GM12891 (cell line): ENCODE measurements at places on chromosomes 3 and 15.

DNA sequence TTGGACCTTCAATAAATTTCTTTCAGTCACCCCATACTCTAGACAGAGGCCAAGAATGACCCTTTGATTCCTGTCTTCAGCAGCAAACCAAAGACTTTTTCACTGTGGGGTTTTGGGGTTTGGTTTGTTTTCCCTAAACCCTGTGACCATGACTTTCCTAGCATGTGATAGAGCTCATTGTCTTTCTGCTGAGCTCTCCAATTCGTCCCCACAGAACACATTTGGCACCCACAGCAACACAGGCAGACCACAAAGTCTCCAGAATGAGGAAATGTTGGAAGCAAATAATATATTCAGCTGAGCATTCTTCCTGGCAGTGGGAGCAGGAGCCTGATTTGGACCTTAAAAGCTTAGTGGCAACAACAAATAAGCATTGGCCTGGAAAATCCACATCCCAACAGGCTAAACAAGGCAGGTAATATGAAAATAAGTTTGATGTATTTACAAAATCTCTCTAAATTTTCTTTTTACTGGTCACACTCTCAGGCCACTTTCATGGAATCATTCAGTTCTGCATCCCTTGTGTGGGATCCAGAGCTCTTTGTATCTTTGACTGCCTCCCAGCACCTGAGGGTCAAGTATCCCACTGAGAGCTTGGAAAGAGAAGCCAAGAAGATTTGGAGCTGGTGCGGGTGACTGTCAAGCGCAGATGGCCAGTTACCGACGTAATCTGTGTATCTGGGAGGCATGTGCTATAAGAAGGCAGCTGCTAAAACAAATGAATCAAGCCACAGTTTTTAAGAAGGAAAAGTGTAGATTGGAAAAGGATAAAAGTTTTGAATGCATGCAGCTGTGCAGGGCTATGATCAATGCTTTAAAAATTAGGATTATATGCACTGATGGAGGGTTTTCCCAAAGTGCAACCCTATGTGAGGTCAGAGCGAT is 36.5 kb upstream of the CPB1 start:
- DNase-seq = no peak

DNA sequence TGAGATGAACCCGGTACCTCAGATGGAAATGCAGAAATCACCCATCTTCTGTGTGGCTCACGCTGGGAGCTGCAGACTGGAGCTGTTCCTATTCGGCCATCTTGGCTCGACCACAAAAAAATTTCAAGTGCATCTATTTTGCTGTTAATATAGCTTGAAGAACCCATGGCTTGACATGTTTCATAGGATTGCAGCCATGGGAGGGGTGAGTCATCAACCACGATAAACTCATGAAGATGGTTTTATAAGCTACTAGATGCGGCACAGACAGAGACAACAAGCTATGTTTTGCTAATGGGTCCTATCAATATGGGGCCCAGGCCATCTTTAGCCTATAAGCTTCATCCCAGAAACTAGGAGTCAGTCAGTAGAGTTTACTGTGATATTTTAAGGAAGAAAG is 100.4 kb upstream of the PHLDB2 start:
- no peak for DNase-seq

DNA sequence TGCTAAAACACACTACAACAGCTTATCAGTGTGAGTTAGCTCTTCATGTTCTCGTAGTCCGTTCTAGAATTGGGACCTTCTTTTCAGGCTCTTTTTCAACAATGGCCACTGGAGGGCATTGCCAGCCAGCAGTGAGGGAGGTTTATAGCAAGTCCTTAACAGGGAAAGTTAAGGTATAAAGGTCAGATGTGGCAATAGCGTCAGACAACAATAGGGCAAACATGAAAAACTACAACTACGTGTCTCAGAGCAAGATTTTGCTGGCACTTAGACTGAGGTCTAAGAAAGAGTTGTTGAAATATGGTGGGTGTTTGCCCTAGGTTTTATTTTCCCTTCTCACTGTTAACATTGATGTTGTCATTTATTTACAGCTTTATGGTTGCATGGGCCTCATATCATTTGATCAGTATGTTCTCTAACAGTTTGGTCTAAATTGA is 161.4 kb downstream of the GMNC start:
- DNase-seq = no peak

DNA sequence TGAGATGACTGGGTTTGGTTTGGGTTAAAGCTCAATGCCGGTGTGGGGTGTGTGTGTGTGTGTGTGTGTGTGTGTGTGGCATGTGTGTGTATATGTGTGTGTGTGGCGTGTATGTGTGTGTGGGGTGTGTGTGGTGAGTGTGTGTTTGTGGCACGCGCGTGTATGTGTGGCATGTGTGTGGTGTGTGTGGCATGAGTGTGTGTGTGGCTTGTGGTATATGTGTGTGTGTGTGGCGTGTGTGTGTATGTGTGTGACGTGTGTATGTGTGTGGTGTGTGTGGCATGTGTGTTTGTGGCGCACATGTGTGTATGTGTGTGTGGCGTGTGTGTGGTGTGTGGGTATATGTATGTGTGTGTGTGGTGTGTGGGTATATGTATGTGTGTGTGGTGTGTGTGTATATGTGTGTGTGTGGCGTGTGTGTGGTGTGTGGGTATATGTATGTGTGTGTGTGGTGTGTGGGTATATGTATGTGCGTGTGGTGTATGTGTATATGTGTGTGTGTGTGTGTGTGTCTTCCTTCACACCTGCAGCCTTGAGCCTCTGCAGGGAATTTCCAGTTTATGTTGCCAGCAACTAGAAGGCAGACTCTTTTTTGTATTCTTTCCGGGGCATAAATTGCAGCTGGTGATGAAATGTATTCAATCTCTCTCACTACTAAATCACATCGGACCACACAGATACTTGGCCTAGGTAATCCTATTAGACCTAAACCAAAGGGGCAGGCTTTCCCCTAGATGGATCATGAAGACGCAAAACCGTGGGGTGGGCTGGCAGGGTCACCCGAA is 34.8 kb downstream of the CHRD start:
- no peak for DNase-seq

DNA sequence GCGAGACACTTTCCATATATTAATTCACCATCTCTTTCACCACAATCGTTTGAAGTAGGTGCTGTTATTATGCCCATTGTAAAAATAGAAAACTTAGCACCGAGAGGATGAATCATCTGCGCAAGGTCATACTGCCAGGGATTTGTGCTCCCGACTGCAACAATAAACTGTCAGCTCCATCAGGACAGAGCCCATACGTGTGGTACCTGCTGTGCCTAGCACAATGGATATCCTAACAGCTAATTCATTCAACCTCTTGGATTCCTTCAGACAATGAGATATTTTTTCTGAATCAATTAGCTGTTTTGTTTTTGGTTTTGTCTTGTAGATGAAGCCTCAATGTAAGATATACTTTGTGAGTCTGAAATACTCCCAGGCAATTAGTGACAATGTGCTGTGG is 32.3 kb upstream of the PROK2 start:
- no peak for DNase-seq

DNA sequence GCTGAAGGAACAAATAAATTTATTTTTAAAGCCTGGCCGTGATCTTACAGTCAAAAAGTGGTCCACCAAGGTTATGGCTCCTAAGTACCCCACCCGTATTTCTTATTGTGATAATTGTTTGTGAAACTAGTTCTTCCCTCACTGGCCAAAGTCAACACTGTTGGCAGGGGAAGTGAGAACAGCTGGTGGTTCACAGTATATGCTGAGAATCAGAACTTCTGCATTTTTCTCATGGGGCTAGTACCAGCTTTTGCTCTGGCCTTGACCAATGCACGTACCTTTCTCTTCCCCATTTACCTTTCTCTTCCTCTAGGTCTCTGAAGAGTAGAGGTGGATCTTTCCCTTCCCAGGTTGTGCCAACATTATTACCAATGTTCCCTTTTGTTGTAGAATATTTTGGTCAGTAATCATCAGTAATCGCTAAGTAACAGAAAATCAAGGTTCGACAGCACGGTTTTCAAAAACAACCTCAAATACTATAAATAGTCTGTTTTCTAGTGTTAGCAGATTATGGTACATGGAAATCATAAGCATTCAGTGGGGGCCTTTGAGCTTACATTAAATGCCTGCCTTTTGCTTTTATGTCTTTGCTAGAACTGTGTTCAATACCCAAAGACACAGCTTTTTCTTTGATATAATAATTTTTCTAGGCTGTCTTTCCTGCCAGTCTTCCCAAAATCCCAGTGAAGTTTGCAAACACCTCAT is 268.0 kb downstream of the LPP start:
- DNase-seq = no peak

- DNase-seq = no peak
Measured at GRCh38 chr15:39404767-39405181, 176.1 kb upstream of the THBS1 start.

DNA sequence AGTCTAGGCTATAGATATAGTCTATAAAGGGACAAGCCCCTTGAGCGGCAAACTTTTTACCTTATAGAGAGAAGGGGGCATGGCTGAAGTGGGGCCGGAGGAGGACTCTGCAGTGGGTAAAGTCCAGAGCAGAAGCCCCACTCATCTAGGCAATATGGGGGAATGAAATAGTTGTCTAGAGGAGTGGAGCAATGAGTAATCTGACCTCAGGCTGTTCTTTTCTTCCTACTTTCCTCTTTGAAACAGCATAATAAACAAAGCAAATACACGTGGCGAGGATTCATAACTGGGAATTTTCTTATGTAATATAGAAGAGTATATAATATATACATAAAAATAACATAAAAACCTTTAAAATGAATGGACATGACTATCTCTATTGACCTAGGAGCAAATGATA is 546.4 kb upstream of the ZNF385D start:
- no peak for DNase-seq

GRCh38 chr3:53211706-53212702 is 43.8 kb downstream of the TKT start:
- no peak for DNase-seq

DNA sequence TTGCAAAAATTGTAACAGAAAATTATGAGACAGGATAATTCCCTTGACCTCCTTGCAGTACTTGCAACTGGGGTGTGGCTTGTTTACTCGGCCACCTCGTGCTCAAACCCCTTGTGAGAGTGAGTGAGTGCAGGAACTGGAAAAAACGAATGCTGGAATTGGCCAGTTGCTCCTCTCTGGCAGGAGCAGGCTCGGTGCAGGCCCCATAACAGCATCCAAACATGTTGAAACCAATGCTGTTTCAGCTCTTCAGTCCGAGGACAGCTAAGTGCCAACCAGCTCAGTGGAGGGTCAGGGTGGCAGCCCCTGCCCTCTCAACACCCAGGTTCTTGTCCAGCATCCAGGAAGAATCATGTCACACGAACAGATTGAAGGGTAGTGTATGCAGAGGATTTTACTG is 36.9 kb downstream of the METTL6 start:
- no peak for DNase-seq

- DNase-seq = no peak
Measured at GRCh38 chr3:175338775-175339535, 479.8 kb downstream of the NAALADL2 start.

- DNase-seq = peak; percentile 2
Measured at GRCh38 chr3:87088430-87088992, 97.6 kb upstream of the VGLL3 start.
